ENCODE measurements at places on chromosomes 3 and 15.

- no peak for DNase-seq
Observed at GRCh38 chr3:140448001-140448400, 229.9 kb upstream of the TRIM42 start.

GRCh38 chr3:109132801-109133473 lies 3.6 kb upstream of the C3orf85 start:
- no peak for DNase-seq

DNA sequence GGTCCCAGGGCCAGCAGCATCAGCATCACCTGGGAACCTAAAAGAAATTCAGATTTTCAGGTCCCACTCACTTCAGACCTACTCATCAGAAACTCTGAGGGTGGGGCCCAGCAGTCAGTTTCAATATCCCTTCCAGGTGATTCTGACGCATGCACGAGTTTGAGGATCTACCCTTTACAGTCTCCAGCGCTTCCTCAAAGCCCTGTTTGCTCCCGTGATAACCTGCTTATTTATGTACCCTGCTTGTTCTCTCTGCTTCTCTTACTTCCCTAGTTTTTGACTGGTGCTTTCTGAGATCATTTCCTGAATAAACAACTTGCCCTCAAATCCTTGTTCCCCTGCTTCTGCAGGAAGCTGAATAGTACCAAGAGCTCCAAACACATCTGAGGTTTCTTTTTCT lies 245.3 kb downstream of the ZNF621 start:
- no peak for DNase-seq

DNA sequence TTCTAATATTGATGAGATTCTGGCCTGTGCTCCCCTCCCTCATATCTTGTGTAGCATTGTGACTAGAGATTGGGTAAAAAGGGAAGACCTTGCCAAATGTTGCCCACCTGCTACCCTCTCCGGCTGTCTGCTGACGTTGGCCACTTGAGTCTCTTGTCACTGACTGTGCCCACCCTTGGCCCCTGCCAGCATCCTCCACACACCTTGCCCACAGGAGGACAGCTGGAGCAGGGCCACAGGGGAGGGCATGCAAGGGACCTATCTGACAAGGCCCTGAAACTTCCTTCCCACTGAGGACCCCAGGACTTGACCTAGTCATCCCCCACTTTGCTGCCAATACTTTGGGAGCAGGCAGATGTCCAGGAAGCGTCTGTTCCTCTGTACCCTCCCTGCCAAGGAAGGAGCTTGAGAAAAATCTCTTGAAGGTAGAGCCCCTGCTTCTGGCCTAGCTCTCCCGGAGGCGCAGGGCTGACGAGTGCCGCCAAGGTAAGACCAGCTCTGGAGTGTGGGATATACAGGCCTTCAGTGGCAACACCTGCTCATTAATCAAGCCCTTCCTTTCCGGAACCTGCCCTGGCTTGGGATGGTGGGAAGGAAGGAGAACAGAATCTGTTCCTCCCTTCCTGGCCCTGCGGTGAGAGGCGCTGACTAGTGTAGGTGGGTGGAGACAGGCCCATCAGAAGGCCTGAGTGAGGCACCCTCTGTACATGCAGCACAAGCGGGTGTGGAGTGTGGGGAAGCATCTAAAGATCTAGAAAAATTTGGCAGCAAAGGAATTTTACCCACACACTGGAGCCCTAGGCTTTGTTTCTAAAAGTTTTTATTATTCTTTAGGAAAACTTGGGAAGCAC lies 4.9 kb upstream of the PAK6 start:
- no peak for DNase-seq

- DNase-seq, result no peak
Observed at GRCh38 chr15:67063689-67064606, 1.5 kb upstream of the SMAD3 start.

DNA sequence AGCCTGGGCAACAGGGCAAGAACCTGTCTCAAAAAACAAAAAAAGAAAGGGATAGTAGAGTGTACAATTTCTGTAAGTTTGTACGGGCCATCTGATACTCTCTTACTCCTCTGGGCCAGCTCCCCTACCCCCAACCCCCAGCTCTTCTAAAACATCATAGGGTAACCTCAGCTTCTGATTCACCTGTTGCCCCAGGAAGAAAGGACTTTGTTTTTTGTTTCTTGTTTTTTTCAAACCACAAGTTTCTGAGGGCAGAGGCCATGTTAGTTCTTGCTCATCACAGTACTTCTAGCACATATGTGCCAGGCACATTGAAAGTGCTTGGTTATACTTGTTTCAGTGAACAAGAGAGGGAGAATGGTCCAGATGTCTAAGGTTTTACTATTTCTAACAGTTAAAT lies 20.2 kb downstream of the ATOSA start:
- DNase-seq, result no peak

GRCh38 chr15:98202256-98202655 lies 241.8 kb downstream of the ARRDC4 start:
- DNase-seq, result no peak

- no peak for DNase-seq
Observed at GRCh38 chr3:58153371-58153770, 57.4 kb downstream of the DNASE1L3 start.

DNA sequence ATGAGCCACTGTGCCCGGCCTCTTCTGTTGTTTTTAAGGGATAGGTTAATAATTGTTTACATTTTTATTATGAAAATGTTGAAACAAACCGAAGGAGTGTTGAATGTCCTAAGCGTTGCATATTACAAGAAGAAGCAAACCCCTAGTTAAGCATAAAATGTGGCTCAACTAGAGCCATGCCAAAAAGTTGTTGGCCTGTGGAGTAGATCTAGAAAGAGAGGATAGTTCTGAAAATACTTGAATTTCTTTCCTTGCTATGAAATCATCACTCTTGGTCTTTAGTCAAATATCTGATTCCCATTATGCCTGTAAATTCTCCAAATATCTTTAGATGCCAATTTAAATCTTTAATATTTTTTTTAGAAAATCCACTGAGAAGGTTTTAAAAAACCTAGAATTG lies 12.8 kb downstream of the RBP2 start:
- no peak for DNase-seq

DNA sequence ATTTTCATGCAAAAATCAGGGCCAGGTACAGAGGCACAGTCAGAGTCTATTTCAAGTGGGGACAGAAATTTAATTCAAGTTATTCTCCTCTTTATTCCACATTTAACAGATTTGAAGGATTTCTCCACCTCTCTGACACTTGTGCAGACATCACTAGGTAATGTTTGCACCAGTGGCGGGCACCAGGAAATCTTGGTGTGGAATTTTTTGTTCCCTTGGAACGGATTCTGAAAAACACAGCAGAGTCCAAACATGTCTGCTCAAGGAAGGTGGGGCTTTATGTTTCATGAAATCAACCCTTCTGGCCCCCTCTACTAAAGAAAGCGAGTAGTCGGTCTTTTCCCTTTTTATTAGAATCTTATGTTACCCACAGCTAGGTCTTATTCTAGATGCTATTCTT lies 271.2 kb upstream of the MDFIC2 start:
- no peak for DNase-seq

DNA sequence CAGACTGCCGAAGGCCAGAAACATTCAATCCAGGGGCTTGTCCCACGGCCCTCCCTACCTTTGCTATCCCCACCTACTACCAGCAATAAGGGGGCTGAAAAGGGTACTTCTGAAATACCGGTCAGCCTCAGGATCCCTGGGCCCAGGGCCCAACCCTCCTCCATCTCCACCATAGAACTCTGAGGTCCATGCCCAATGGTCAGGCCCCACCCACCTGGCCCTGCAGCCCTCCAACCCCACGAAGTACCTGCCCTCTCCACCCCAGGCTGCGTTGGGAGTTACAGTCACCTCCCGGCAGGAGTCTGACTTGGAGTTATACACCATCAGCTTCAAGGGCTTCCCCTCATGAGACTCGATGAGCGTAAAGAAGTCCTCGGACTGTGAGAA lies 6.9 kb downstream of the GORASP1 start:
- DNase-seq, result no peak

DNA sequence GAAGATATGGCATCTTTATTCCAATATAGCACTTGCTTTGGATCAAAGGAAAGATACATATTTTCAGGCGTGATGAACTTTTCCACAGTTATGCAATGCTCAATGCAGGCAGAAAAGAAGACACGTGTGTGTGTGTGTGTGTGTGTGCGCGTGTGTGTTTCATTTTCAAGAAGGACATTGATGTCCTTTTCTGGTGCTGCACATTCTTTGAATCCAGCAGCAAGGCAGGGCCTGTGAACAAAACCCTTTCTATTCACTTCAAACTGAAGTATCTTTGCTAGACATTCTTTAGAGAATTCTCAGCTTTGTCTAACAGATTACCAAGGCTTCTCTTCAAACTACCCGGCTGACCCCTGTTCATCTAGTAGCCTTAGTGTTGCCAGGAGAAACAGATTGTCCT lies 124.6 kb downstream of the CD47 start:
- no peak for DNase-seq

- no peak for DNase-seq
Observed at GRCh38 chr15:65156692-65157091, 23.1 kb upstream of the PDCD7 start.

DNA sequence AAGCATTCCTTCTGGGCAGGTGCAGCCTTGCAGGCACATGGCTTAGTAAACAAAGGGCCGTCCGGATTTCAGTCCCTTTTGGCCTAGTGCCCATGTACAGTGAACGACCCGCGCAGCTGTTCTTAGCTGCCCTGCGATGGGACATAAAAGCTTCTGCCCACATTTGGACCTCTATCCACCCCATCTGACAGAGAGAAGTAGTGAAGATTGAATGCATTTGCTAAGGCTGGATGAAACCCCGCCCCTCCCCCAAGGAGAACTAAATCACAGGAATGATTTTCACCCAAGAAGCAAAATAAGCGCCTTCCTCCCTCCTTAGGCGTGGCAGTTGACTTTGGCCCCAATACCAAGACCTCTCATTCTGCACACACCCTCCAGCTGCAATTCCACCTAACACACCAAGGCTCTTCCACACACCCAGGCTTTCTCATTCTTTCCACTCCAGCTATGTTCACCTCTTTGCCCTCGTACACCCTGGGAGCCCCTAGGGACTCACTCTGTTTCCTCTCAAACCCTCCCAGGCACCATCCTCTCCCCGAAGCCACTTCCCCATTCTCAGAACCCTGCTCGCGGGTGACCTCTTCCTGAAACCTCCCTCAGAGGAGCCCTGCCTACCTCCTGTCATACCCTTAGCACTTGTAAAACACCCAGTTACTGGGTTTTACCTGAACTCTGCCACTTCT lies 14.1 kb upstream of the HRH1 start:
- no peak for DNase-seq

- no peak for DNase-seq
Observed at GRCh38 chr3:149968216-149968615, 2.5 kb downstream of the PFN2 start.

DNA sequence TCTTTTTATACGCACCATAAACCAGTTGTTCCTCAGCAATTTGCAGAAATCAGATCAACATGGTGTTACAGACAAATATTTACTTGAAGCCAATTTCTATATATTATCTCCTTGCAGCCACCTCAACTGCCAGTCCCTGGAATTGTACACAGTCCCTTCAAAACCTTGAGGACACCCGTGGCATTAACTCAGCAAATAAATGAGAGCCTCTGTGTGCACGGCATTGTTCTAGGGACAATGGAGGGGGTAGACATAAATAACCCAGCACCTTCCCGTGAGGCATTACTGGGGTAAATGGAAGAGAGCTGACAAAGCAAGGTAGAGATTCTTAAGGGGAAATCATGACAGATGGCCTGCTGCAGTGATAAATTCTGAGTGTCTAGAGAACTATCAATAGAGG lies 12.5 kb downstream of the TM2D3 start:
- DNase-seq, result no peak

- DNase-seq, result no peak
Observed at GRCh38 chr3:10437995-10438901, 67.1 kb downstream of the ATP2B2 start.

GRCh38 chr15:50260969-50261496 lies 4.5 kb downstream of the HDC start:
- DNase-seq, result no peak

DNA sequence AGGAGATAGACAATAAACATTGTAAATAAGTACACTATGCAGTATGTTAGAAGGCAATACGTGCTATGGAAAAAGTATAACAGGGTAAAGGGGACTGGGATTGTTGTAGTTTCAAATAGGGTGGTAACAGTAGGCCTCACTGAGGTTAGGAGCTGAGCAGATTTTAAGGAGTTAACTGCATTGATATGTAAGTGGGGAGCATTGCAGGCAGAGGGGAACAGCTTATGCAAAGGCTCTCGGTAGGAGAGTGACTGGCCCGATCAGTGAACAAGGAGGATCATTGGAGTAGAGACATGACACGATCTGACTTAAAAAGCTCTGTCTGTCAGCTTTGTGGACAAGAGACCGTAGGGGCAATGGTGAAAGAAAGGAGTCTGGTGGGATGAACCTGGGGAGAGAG lies 46.8 kb downstream of the PCCB start:
- no peak for DNase-seq

- no peak for DNase-seq
Observed at GRCh38 chr15:81921163-81921562, 124.7 kb downstream of the MEX3B start.

DNA sequence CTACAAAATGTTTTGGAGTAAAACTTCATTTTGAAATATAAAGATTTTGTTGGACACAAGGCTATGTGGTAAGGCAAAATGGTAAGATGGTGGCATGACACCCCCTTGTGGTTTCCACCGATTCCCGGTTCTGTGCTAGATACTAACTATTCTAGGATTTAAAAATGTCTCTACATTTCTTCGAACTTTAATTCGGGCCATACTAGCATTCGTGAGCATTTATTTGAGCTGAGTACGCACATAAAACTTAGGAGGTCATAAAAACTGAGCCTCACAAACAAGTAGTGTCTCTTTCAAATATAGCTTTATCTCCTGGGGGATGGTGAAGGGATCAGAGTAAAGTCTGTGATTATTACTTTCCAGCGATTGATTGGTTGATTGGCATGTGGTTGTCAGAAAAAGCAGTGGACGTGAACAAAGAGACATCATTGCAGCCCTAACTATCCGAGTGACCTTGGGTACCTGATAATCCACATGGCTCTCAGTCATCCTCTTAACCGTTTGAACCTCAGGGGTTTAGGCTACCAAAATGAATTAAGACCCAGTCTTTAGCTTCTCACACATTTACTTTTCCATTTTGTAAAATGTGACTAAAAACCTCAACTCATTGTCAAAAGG lies 1.1 kb upstream of the ZNF639 start:
- DNase-seq, result no peak

- no peak for DNase-seq
Observed at GRCh38 chr3:84772841-84773240, 185.9 kb upstream of the CADM2 start.

GRCh38 chr15:86061581-86061980 lies 18.1 kb upstream of the AGBL1 start:
- no peak for DNase-seq

GRCh38 chr15:69017978-69018377 lies 3.5 kb downstream of the NOX5 start:
- no peak for DNase-seq

GRCh38 chr3:118097226-118097625 lies 937.4 kb downstream of the IGSF11 start:
- DNase-seq, result no peak

- DNase-seq, result no peak
Observed at GRCh38 chr15:29750754-29751153, 71.5 kb downstream of the TJP1 start.

GRCh38 chr15:67103869-67104268 lies 38.5 kb downstream of the SMAD3 start:
- no peak for DNase-seq
